ENCODE measurements at places on chromosomes 4 and X.

DNA sequence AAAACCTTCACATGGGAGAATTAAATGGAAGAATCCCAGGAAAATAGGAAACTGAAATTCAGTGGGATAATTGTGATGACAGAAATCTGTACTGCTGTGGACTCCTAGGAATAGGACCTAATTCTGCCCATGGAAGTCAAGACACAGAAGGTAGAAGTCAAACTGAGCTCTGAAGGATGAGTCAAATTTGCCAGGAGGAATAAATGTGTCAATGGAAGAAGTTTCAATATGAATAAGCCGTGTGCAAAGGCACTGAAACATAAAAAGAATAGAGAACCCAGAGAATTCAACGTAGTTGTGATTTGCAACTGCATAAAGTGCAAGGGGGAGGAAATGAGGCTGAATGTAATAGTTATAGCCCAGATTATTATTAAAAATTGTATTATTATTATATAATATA, 11.6 kb downstream of the ENAM start:
- DNase-seq = no peak

- no peak for DNase-seq
These were observed 109.2 kb downstream of the FHDC1 start for GRCh38 chr4:153045111-153045982.

GRCh38 chr4:110781944-110782343, 159.1 kb upstream of the PITX2 start:
- no peak for DNase-seq

- DNase-seq = no peak
These were observed 53.9 kb upstream of the KIAA1210 start for GRCh38 chrX:119181491-119181890.

DNA sequence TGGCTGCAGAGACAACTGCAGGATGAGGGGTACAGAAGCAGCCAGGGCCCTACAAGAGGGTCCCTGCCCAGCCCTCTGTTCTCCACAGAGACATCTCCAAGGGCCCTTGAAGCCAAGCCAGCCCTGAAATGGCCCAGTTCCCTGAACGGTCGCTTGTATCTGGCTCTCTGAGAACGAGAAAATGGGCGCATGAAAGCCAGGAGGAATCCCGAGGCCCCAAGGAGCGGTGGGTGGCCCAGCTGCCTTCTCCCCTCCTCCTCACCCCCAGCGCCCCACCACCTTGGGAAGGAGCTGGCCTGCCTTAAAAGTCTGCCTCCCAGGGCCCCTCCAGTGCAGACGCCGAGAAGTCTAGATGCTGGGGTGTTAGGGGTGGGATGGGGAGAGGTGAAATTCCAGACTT, 5.7 kb downstream of the ZNF185 start:
- no peak for DNase-seq

DNA sequence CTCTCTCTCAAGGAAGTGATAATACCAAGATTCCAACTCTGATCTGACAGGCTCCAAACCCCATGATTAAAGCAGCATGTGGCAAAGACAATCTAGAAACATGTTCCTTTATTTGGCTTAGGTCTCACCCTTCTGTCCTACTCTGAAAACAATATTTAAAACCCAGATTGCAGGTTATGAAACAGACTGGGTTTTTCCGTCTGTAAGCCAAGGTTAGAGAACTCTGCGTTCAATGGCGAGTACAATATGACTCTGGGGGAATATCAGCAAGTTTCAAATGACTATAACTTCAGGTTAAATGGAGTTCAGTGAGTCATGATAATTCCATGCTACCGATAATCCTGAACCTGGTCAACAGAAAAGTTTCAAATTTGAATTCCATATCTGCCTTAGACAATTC, 50.8 kb downstream of the ANAPC10 start:
- no peak for DNase-seq

DNA sequence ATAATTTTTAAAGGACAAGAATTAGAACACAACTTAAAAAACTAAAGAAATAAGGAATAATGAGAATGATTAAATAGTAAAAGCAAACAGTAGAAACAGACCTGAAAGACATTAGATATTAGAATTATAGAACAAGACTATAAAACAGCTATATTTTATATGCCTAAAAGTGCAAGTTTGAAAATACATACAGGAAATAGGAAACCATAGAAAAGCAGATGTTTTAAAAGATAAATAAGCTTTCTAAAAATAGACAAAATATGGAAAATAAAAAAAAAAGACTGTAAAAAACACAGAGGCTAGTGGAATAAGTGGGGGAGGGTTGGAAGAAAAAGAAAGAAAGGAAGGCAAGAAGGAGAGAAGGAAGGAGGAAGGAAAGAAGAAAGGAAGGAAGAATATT, 407.3 kb downstream of the IDS start:
- no peak for DNase-seq

- no peak for DNase-seq
These were observed 42.7 kb upstream of the DDX3X start for GRCh38 chrX:41291309-41291708.

- DNase-seq = no peak
These were observed 31.6 kb upstream of the LSM6 start for GRCh38 chr4:146143888-146144287.

GRCh38 chr4:118046323-118046722, 12.0 kb downstream of the NDST3 start:
- DNase-seq = no peak

- no peak for DNase-seq
These were observed 174.6 kb downstream of the ZNF330 start for GRCh38 chr4:141395246-141395830.

- DNase-seq = no peak
These were observed 173.9 kb downstream of the GRXCR1 start for GRCh38 chr4:43066415-43066814.

DNA sequence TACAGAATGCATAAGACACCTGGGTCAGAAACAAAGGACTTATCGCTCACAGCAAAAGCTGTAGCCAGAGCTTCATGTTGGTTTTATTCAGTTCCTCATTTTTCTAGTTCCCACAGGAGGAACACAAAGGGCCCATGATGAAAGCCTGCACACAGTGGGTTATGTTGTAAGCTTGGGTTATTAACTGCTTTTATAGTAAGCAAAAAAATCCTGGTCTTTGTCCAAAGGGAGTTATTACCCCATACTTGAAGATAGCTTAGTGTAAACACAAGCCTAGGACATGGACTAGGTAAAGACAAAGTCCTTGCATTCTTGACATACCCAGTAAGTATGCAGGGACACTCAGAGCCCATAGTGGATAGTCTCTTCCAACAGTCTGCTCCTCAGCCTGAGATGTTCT, 11.7 kb downstream of the BBS12 start:
- no peak for DNase-seq

GRCh38 chr4:139674875-139675550, 9.4 kb downstream of the MGST2 start:
- no peak for DNase-seq

Data from effector memory CD8-positive, alpha-beta T cell (primary cell).